Stimulated activated CD4-positive, alpha-beta T cell treated with anti-CD3 and anti-CD28 coated beads, Interleukin-2, amount 100 ng/mL, for 24 hours (primary cell): ENCODE measurements at places on chromosomes 12 and 14.
A peak's percentile ranks its signal among the peaks of the same experiment; 100 is the strongest.

- DNase-seq, result no peak
Observed at GRCh38 chr14:35215110-35215813, 76.9 kb upstream of the PSMA6 start.

DNA sequence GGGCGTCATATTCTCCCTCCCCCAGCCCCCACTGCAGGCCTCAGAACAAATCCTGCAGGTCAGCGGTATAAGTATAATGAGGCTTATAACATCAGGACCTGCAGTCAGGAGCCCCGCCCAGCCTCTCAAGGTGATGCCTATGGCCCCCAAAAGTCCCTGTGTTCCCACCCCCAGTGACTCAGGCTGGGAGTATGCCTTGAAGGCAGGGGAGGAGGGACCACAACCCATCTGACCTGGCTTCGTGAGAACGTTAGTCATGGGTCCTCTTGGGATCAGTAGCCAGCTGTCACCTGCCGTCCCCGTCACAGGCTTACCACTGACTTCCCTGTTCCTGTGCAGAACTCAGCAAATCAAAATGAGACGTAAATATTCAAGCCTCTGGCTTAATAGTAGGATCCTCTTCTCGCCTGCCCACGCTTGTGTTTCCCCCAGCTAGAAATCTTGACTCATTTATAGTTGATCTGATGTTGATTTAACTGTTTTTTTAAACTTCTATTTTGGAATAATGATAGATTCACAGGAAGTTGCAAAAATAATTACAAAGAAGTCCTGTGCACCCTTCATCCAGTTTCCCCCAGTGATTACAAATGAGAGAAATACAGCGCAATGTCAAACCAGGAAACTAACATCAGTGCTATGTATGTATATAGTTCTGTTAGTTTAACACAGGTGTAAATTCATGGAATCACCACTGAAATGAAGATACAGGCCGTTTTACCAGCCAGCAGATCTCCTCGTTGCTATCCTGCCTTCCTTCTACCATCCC is 107.5 kb downstream of the ADGRD1 start:
- no peak for DNase-seq

GRCh38 chr12:19003141-19003540 is 126.4 kb upstream of the PLEKHA5 start:
- DNase-seq, result no peak

DNA sequence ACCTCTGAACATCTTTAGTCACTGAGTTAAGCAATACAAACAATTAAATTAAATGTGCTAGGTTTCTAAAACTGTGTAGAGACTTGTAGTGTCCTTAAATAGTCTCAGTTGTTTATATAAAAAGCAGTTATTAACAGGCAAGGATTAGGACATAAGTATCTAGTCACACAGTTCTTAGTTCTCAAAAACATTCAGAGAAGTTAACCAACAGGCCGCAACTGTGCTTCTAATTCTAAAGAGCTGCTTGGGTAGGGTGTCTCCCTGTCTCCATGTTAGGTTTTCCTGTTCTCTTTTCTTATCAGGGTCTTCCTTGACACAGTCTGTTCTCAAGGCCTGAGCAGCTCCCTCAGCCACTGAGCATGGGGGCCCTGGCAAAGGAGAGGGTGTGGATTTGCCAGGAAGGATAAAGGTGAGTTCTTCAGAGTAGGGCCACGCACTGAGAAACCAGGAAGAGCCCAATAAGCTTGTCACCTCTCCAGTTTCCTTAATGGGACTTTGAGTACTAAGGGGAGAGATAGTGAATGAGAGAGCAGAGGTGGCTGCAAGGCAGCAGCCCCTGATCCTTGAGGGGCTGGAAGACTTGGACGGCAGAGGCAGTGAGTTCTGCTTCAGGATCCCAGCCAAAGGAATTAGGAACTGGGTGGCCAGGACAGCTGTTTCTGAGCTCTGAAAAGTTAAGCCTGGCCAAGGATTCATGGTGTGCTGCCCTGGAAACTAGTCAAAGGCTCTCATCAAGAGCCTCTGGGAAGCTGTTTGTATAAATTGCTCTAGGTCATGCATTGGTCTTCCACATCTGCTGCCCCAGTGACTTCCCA is 177.3 kb downstream of the MYRFL start:
- DNase-seq, result no peak

- no peak for DNase-seq
Observed at GRCh38 chr14:38291681-38292467, 36.0 kb upstream of the CLEC14A start.

- peak; percentile 80 for DNase-seq
Observed at GRCh38 chr14:99729991-99730875, 46.1 kb downstream of the CYP46A1 start.

GRCh38 chr12:6688543-6688998 is 604 bp downstream of the ZNF384 start:
- peak; percentile 46 for DNase-seq

DNA sequence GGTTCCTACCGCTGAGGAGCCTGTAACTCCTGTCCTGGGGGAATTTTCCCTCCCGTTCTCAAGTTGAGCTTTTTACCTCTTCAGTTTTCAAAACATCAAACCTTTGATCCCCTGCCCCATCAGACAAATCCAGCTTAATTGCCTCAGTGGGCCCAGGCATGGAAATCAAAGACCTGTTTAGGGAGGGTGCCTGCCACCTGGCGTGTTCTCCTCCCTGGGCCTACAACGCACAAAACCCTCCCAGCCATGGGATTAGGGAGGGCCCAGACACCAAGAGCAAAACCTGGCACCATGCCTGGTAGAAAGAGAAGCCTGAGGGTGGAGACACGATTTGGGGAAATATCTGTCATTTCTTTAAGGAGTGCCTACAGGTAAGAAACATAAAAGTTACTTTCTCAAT is 672.9 kb downstream of the BCL11B start:
- no peak for DNase-seq

GRCh38 chr14:38616959-38617358 is 361.1 kb upstream of the CLEC14A start:
- no peak for DNase-seq

- no peak for DNase-seq
Observed at GRCh38 chr12:95185072-95185471, 32.2 kb downstream of the FGD6 start.

GRCh38 chr14:69574263-69574953 is at the start of gene CCDC177:
TSS of gene CCDC177 (minus strand) at chr14:69574871. CDS start at chr14:69573622, 1,249 bp downstream.
- DNase-seq, result peak; percentile 85

DNA sequence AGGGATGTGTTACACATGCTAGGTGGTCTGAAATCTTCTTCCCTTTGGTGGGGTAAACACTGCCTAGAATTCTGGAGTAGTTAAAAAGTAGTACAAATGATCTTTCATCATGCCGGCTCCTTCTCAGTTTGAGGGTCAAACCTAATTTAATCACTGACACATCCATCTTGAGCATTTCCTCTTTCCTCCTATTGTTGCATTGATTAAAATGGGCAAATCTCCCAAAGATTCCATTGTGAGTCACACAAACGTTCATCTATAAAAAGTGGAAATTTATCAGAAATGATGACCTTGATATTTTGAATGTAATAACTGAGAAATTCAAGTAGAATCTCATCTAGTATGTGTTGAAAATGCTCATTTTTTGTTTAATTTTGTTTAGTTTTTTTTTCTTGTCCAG is 996.0 kb downstream of the NRXN3 start:
- no peak for DNase-seq

- no peak for DNase-seq
Observed at GRCh38 chr12:102959391-102959790, 1.9 kb downstream of the ASCL1 start.

DNA sequence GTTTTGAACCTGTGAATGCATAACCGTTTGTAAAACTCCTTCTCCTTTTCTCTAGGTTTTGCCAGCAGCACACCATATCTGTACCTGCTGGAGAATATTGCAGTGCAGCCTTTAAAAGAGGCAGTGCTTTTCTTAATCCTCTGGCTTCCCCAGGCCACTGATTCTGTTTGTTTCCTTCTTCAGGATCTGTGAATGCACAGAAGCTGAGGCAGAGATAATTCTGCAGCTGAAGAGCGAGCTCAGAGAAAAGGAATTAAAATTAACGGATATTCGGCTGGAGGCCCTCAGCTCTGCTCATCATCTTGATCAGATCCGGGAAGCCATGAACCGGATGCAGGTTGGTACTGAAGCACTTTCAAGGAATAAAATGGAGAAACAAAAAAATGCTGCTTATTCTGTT is 348.7 kb downstream of the NAV3 start:
- no peak for DNase-seq

- DNase-seq, result no peak
Observed at GRCh38 chr12:88309546-88309945, 167.4 kb downstream of the TMTC3 start.

- no peak for DNase-seq
Observed at GRCh38 chr14:31717294-31718085, 156.3 kb downstream of the NUBPL start.

GRCh38 chr12:56204275-56204674 is 15.0 kb upstream of the SMARCC2 start:
- DNase-seq, result no peak

DNA sequence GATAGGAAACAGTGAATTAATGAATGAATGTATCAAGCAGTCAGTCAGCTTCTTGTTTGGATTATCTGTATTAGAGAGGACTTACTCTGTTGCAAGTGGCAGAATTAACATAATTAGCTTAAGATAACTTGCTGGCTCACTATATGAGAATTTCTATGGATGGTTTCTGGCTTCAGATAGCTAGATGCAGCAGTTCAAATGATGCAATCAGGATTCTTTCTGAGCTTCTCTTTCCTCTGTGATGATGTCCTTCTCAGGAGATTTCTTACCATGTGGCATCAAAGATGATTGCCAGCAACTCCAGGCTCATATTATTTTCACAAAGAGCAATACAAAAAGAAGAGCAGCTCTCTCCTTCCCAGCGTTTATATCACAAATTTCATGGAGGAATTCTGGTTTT is 30.7 kb downstream of the FRMD6 start:
- DNase-seq, result no peak

DNA sequence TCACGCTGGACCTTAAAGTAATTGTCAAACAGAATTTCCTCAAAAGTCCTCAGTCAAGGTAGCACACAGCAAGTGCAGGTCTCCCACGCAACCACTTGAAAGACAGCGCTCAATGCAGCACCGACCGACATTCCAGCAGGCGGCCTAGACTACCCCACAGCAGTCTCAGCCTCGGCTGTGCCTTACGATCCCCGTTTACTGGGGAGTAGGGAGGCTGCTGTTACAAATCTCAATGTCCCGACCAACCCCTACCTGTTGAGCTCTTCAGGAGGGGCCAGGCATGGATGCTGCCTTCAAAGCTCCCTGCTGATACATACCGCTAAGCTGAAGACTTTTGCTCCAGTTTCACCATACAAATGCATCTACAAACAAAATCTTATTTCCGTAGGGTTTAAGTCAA is 21.8 kb downstream of the VPS37B start:
- peak; percentile 55 for DNase-seq

DNA sequence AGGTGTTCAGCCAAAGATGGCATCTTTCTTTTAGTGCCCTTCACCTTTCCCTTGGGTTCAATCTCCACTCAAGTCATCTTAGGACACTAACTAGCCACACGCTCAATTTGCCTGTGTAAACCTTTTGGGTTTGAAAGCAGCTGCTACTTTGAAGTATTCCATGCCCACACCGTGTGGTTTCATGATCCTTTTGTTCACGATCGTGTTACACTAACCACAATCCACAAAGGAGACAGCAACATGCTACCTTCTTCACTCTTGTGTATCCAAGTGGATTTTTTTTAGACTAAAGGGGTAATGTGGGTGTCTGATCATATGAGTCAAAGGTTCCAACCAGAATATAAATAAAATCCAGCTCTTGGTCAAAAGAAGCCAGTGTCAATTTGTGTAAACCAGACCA is 122.7 kb upstream of the FAR2 start:
- no peak for DNase-seq

DNA sequence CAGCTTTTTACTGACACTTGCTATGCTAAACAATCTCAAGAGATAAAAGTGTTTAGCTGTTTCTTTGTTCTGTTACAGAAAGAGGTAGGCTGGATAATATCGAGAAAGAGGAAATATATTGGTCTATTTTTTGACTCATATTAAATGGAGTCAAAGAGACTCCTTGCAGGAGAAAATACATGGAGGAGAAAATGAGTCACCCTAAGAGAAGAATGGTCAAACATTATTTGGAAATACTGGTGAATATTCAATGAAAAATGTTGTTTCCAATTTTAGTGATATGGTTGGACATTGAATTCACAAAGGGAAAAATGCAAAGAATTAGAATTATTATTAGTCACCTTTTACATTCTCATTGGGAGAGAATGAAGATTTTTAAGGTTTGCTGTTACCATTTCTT is 3.2 kb downstream of the KCNJ8 start:
- no peak for DNase-seq

DNA sequence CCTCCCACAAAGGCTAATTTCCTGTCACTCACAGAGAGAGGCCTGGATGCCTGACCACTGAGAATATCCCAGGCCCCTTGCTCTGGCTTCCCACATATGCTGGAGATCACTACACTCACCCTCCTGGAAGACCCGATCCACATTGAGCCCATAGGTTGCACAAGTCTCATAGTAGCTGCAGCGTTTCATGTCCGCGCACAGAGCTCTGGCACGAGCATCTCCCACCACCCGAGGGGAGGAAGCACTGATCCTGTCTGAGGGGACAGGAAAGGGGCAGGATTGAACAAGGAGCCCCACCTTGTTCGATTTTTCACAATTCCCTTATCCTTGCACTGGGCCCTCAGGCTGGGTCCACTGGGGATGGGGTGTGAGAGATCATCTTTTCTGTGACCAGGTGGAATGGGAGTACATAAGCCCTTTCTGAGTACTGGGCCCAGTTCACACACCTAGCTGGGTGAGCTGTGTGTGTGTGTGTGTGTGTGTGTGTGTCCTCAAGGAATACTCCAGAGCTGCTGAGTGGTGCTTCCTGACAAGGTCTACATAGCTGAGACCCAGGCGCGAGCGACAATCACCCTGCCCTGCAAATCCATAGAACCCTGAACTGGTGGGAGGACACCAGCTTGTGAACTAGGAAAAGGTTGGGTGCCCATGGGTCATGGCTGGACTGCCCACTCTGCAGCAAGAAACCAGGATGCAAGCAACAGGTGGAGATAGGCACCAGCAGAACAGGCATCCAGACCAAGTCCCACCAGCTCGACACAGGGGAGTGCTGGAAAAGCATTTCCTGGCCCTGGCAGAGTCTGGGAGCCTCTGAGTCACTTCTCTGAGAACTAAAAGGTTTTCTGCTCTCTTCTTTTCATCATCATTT is 5.6 kb downstream of the AGAP2 start:
- DNase-seq, result no peak

DNA sequence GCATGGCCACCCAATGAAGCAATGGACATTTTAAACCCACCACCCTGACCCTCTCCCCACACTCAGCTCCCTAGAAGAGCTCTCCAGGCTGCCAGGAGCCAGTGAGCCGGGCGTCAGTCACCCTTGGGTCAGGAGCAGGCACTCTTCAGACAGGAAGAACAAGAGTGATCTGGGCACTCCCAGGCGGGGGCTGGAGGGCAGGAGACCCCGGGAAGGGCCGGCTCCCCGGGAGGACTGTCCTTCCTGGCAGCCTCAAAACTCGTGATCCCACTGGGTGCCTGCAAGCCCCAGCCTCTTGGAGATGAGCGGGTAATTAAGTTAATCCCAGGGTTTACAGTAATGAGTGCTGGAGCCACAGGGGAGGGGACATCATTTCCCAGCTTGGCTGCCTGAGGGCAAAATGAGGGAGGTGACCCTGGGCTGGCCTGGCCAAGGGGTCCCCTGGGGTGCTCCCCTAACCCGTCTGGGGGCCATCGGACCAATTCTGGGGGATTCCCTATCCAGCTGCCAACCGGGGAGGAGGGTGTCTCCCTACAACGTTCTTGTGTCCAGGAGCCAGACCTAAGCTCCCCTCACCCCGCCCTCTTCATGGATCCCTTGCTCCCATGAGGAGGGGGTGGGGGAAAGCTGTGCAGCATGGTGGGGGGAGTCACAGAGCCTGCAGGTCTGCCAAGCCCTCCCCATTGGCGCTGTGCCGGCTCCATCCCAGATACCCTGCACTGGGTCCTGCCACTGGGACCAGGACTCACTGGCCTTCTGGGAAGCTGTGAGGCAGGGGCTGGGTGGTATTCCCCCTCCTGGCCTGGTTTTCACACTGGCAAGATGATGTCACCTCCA is 59.2 kb downstream of the CCNK start:
- DNase-seq, result no peak
